Activated CD4-positive, alpha-beta T cell treated with anti-CD3 and anti-CD28 coated beads, Interleukin-2, Interleukin-4, amounts not matched to agents 100 ng/mL and 50 ng/mL, durations not matched to agents 16 hours and 8 hours (primary cell): ENCODE measurements at places on chromosomes 6 and 20.

DNA sequence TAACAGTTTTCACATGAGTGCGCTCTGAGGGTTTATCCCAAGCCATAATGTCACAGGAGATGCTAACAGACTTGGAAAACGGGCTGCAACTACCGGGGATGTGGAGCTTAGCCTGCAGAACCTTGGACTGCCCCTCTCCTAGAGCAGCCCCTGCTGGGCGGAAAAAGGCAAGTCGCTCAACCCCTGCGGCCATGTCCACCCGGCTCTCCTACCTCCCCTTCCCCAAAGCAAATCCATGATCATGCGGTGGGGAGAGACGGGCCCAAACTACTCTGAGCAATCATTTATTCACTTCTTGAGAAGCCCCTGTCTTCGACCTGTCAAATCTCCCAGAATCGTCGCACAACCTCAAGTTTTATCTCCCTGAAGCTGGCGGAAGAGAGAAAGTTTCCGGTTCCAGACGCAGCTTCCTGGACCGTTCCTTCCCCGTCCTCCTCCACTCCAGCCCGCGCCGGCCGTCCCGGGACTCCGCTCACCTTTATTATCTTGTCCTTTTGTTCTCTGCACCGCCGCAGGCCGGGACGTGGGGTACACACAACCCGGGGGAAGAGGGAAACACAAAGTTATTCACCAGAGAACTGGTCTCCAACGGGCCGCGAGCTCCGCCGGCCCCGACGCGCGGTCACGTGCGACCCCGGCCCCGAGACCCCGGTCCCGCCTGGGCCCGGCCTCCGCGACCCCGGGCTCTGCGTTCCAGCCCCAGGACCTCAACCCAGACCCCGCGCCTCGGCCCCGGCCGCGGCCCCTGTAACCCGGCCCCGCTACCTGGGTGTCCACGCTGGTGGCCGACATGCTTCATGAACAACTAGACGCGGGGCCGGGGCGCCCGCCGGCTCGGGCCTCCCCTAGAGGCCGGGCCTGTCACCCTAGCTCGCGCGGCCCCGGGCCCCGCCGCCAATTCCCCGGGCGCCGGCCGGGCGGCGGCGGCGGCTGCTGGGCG lies 560 bp downstream of the YTHDF1 start:
- DNase-seq: no peak

DNA sequence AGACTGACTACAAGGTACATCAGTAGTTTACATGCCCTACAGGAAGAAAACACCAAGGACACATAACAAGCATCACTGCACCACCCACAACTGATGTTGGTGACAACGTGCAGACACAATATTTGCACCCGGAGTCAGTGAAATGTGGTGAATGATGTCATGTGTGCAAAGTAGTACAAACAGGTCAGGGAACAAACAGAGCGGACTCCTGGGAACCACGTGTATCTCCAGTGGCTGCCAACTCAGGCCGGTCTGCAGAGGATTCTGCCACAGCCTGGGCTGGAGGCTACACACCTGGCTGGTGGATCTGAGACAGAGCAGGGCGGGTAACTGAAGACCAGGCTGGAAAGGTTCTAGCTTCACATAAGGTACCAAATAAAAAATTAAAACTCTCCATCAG lies 28.2 kb upstream of the RPS6KA2 start:
- no peak for DNase-seq

DNA sequence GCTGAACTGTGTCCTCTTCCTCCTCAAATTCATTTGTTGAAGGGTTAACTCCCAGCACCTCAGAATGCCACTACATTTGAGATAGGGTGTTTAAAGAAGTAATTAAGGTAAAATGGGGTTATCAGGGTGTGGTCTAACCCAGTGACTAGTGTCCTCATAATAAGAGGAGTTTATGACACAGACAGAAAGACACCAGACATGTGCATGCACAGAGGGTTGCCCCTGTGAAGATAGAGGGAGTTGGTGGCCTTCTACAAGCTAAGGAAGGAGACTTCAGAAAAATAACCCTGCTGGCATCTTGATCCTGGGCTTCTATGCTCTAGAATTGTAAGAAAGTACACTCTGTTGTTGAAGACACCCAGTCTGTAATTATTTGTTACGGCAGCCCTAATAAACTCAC lies 24.9 kb upstream of the EDN1 start:
- no peak for DNase-seq

DNA sequence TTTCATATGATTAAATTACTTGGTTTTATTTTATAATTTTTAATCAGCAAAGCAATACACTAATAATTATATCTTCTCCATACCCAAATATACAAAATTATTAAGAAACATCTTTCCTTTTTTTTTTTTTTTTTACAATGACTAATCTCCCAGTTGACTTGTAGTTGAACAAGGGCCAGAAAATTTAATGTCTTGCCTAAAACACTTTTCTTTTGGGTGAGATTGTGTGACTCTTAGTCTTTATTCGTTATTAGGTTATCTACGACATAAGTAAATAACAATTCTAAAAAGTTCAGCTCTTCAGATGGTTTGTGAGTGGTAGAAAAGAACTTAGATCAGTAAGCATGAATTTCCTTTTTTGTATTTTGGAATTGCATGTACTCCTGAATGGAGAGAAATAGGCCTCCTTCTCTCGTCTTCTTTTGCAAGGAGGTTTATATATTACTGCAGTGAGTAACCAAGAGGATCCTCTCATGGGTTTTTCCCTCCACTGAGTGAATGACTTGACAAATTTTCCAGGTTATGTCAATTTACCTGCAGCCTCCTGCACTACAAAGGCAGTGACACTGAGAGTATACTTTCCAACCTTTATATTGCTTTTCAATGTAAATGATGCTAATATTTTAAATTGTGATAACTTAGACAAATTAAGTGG lies 364.5 kb upstream of the CITED2 start:
- no peak for DNase-seq

- peak; percentile 85 for DNase-seq
These were observed at the start of gene PPDPF for GRCh38 chr20:63520504-63520933. TSS of gene PPDPF (plus strand) at chr20:63520765. CDS start at chr20:63521309, 544 bp downstream.

- no peak for DNase-seq
These were observed 29.5 kb upstream of the ZNF217 start for GRCh38 chr20:53623134-53623453.

DNA sequence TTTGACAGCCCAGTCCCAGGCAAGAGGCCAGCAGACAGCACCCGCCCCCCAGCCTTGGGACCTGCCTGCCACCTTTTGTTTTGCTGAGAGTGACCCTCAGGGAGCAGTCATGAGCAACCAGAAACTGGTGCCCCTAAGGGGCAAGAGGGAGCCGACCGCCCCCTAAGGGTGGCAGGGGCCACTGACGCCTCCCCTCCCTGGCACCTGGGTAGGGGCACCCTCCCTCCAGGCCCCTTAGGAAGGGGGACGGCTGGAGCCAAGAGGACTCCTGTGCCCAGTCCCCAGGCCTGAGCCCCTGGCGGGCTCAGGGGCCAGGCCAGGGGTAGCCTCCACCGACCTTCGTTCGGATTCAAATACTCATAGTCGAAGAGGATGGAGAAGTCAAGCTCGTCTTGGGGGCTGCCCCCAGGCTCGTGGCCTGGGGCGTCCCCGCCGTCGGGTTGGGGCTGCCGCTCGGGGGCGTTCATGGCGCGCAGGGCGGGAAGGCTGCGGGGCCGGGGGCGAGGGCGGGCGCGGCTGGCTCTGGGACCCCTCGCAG lies 417 bp downstream of the NFATC2 start:
- peak; percentile 55 for DNase-seq

DNA sequence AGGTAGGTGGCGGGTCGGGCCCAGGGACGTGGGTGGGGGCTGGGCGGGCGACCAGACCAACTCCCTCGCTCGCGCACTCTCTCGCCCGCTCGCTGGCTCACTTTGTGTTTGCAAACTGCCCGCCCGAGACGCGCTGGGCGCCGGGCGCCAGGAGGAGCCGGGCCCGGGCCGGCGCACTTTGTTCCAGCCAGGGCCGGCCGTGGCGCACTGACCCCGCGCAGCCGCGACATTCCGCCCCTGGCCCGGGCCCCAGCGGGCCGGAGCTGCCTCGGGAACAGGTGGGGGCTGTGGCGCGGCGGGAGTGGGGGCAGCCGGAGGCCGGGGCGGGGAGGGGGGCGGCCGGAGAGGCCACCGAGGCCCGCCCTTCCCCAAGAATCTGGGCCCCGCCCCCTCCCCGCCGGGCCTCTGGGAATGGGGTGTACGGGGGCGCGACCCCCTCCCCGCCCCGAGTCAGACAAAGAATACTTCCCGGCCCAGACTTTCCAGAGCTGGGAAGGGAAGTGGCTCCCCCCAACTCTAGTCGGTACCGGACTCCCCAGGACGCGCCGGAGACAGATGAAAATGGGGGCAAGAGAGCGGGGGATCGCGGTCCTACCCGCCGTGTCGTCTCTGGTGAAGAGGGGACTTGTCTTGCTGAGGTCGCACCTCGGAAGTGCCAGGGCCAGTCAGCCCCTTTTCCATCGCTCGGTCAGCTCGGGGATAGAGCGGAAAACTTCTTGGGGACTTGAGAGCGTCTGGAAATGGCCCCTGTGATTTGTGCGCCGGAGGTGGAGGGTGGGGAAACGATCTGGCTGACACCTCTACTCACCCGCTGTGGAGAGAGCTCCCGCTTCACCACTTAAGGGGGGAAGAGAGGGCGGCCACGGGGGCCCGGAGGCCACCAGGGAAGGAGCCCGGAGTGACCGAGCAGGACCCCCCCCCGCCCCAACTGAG lies 951 bp downstream of the FOXP4 start:
- no peak for DNase-seq

DNA sequence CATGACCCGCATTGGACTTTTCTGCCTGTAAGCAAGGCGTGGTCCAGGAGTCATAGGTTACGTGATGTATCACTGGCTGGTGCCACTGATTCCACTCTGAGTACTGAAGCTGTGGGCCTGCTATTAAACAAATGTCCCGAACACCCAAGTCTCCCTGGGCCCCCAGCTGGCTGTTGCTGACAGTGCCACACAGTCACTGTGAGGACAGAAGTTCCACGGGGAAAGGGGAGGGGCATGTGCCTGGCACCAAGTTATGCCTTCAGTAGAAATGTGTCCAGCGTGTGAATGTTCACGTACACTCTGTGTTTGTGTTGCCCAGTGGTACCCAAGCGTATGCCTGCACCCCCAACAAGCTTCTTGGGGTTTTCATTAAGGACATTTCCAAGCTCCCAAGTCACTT lies 171.4 kb upstream of the QKI start:
- DNase-seq: no peak

DNA sequence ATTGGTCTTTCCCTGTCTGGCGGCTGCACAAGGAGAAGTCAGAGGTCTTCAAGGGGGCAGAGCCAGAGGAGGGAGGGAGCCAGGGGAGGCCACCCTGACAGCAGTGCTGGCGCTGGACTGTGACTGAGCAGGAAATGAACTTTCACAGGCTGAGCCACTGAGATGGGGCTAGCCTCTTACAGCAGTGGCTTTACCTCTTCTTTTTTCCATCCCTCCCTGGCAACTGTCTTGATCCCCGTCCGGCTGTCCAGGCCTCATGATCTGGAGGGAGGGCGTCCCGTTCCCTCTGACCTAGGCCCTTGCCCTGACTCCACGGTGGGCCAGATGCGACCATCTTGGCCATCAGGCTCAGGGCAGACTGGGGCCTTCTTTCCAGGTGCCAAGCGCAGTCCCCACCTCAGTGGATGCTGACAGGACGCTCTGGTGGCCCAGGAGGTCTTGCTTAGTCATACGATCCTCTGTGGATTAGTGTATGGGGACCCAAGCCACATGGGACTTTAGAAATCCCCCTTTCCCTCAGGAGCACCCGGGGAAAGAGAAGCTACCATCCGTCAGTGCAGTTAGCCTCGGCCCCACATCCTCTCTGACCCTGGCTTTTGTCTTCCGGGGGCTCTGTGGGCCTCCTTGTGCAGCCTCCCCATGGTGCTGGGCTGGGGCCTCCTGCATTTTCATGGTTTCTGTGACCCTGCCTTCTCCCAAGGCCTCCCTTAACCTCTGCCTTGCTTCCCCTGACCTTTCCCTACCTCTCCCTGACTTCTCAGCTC lies 57.4 kb upstream of the CCDC167 start:
- DNase-seq: no peak

DNA sequence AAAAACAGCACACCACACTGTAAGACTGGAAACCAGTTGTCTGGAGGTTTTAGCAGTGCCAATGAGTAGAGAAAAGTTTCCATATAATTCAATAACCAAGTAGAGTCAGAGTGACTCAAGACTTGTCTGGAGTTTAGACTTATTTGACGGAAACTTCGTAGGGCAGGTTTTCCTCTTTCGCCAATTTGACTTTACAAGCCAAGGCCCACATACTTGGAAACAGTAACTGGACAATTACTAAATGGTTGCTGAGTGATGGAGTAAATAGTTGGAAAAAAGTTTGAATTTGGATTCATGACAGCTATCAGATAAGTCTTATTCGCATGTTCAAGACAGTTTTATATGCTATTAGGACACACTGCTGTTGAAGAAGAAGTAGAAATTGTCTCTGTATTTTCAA lies 48.1 kb upstream of the CTAGE9 start:
- DNase-seq: no peak
